Neuronal stem cell (in vitro differentiated cells): ENCODE measurements at places on chromosomes 1 and 21.

- no peak overlapping the region for H3K27ac ChIP-seq
- H3K4me3 ChIP-seq = no peak overlapping the region
- H3K36me3 ChIP-seq = peaks cover 1% of the 10 kb centered on the region
- no peaks in the 10 kb centered on the region for H3K27me3 ChIP-seq
- DNase-seq = no peak
These were observed 2.1 kb downstream of the BCAR3 start for GRCh38 chr1:93679546-93679945.

DNA sequence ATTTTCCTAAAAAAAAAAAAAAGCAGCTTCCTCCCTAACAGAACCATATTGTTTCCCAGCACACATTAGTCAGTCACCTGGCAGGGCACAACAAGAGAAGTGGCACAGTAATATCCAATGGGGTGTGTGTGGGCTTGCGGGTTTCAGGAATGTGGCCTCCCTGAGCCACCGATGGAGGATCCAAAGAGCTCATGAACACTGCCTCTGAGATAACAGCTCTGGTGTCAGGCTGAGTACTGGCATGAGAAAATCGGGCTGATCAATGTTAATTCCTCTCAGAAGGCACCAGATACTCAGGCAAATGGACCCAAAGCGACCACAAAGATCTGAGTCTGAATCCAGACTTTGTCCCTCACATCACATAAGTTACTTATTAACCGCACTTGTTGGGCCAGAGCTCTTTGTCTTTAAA is 2.2 kb upstream of the LYPD8 start:
- no peak overlapping the region for H3K4me3 ChIP-seq
- no peak overlapping the region for H3K27ac ChIP-seq
- DNase-seq = no peak
- peaks cover 7% of the 10 kb centered on the region for H3K36me3 ChIP-seq
- H3K27me3 ChIP-seq = peaks cover 5% of the 10 kb centered on the region

GRCh38 chr1:34842952-34843371 is 16.6 kb downstream of the SMIM12 start:
- H3K4me3 ChIP-seq = peak overlapping the region; percentile 27
- no peak for DNase-seq
- H3K36me3 ChIP-seq = no peaks in the 10 kb centered on the region
- H3K27ac ChIP-seq = no peak overlapping the region
- peaks cover 27% of the 10 kb centered on the region for H3K4me1 ChIP-seq

- H3K4me3 ChIP-seq = no peak overlapping the region
- peaks cover 3% of the 10 kb centered on the region for H3K4me1 ChIP-seq
- no peaks in the 10 kb centered on the region for H3K36me3 ChIP-seq
- H3K27me3 ChIP-seq = no peaks in the 10 kb centered on the region
- no peak overlapping the region for H3K27ac ChIP-seq
These were observed 132.6 kb downstream of the DHRS3 start for GRCh38 chr1:12485231-12486058.

GRCh38 chr1:56774067-56774609 is 45.1 kb downstream of the FYB2 start:
- no peaks in the 10 kb centered on the region for H3K4me1 ChIP-seq
- no peak overlapping the region for H3K4me3 ChIP-seq
- H3K27ac ChIP-seq = no peak overlapping the region
- no peaks in the 10 kb centered on the region for H3K27me3 ChIP-seq
- no peak for DNase-seq
- no peaks in the 10 kb centered on the region for H3K36me3 ChIP-seq

DNA sequence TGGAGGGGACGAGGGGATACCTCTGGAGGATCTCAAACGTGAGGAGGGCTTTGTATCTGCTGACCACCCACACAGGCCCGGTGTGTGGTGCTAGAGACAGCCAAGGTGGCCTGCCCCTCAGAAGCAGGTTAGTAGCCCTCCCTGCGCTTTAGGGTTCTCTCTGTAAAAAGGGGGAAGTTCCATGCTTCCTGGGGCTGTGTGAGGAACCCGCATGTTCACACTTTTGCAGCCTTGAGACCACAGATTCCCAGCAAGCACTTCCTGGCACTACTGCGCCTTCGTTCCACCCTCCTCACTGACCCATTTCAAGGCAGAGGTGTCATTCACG is 7.9 kb upstream of the GUCA2B start:
- H3K27ac ChIP-seq = no peak overlapping the region

- DNase-seq = no peak
- H3K27ac ChIP-seq = no peak overlapping the region
- peaks cover 11% of the 10 kb centered on the region for H3K4me1 ChIP-seq
- peaks cover 8% of the 10 kb centered on the region for H3K27me3 ChIP-seq
- no peak overlapping the region for H3K4me3 ChIP-seq
- H3K36me3 ChIP-seq = no peaks in the 10 kb centered on the region
These were observed 3.2 kb upstream of the KIAA1614 start for GRCh38 chr1:180909462-180909976.

DNA sequence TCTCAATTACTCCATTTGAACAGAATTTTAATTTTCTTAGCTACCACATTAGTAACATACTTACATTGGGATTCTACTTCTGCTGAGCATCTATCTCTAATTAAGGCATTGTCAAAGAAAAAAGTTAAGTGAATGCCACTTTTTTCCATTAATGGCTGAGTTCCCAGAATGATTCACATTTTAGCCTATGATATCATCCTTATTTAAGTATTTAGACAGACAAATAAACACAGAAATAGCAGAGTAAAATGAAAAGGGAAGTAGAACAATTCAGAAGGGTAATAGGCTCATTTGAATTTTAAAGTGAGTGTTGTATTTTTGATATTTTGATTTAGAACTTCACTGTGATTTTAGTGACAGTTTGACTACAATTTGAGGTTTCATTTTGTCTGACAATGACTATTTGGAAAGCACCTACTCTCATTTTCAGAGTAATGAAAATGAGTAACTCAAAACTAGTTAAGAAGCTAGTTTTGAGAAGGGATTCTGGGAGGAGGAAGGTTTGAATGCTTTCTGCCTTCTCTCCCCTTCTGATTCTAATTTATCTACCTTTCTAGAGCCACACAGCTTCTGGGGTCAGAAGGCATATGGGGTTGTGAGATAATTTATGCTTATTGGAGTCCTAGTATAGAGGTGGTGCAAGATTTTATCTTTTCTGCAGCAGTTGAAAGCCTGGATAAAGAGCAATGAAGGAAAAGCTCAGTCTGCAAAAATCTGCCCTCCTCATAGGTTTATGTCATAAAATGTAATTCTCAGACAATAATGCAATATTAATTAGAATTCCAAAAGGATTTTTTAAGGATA is 15.5 kb downstream of the LYPLAL1 start:
- no peaks in the 10 kb centered on the region for H3K4me1 ChIP-seq
- peaks cover 17% of the 10 kb centered on the region for H3K36me3 ChIP-seq
- H3K4me3 ChIP-seq = no peak overlapping the region
- no peaks in the 10 kb centered on the region for H3K27me3 ChIP-seq
- DNase-seq = no peak
- H3K27ac ChIP-seq = no peak overlapping the region

GRCh38 chr1:207813512-207813881 is 61.6 kb downstream of the CD46 start:
- H3K4me3 ChIP-seq = no peak overlapping the region
- H3K4me1 ChIP-seq = no peaks in the 10 kb centered on the region
- no peak overlapping the region for H3K27ac ChIP-seq
- DNase-seq = no peak
- H3K36me3 ChIP-seq = no peaks in the 10 kb centered on the region

DNA sequence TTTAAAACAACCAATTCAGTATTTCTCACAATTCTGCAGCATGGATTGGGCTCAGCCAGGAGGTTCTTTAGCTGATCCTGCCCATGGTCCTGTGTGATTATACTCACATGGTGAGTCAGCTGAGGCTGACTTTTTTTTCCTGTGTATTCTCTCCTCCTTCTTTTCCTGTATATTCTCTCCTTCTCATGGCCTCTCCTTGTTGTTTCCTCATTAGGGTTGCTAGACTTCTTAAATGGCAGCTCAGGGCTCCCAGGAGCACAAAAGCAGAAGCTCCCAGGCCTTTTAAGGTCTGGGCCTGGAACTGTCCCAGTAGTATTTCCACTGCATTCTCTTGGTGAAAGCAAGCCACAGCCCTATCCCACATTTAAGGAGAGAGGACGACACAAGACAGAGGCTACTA is 26.8 kb downstream of the VANGL1 start:
- no peak for DNase-seq
- no peaks in the 10 kb centered on the region for H3K4me1 ChIP-seq
- peaks cover 20% of the 10 kb centered on the region for H3K36me3 ChIP-seq
- no peak overlapping the region for H3K27ac ChIP-seq
- no peak overlapping the region for H3K4me3 ChIP-seq
- H3K27me3 ChIP-seq = no peaks in the 10 kb centered on the region

- no peaks in the 10 kb centered on the region for H3K36me3 ChIP-seq
- no peak for DNase-seq
- no peak overlapping the region for H3K4me3 ChIP-seq
- no peaks in the 10 kb centered on the region for H3K4me1 ChIP-seq
These were observed 17.7 kb upstream of the PTPRC start for GRCh38 chr1:198620951-198621824.

GRCh38 chr21:40043423-40043822 is 176.2 kb downstream of the PCP4 start:
- no peak overlapping the region for H3K4me3 ChIP-seq
- H3K4me1 ChIP-seq = peaks cover 4% of the 10 kb centered on the region
- H3K36me3 ChIP-seq = no peaks in the 10 kb centered on the region
